Progenitor cell of endocrine pancreas (in vitro differentiated cells): ENCODE measurements at places on chromosomes 16 and 17. TPM values are rescaled to one million over a fixed set of nuclear protein-coding genes. Genes with fewer than 3 reads are reported as not detected.

DNA sequence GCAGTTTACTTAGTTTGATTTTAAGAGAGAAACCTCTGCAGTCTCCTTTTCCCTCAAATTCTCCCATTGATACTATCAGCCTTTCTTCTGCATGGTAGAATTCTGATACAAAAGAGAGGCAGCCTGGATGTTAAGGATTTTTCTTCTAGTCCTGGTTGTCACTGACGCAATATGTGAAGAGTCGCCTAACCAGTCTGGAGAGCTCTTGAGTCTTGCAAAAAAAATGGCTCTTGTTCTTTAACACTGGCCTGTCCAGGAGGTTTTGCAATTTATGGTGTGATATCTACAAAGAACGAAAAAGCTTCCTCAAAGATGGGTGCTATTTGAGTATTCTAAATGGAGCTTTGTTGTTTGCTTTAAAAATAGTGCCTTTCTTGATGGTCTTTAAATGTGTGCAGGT lies 28.9 kb downstream of the COX10 start:
- H3K27me3 ChIP-seq: no peaks in the 10 kb centered on the region
- peaks cover 17% of the 10 kb centered on the region for H3K4me1 ChIP-seq
- peaks cover 4% of the 10 kb centered on the region for H3K36me3 ChIP-seq
- no peak for DNase-seq
- no peak overlapping the region for H3K4me3 ChIP-seq

DNA sequence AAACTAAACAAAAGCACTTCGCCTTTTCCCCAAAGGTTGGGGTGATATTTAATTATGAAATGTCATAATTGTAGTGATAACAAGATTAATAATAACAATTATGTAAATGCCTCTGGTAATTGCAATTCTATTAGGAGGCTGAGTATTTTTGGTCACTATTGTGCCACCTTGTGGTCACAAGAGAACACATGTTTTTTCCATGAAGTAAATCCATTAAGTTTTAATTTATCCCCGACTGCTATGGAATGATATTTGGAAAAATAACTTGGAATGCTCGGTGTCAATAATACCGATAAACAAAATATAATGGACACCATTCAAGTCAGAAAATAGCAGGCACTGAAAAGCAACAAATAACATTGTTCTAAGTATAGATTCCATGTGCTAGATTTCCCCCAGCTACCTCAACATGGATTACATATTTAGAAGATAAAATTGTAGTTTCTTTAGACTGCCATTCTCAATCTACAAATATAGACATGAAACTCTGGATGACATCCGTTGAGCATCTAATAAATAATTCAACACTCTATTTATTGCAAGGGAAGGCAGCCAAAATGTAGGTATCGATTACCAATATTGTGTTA lies 25.0 kb upstream of the KCNJ2 start:
- H3K36me3 ChIP-seq: no peaks in the 10 kb centered on the region
- H3K27me3 ChIP-seq: no peaks in the 10 kb centered on the region
- H3K4me3 ChIP-seq: no peak overlapping the region
- no peak overlapping the region for H3K27ac ChIP-seq
- H3K4me1 ChIP-seq: peaks cover 4% of the 10 kb centered on the region

- no peaks in the 10 kb centered on the region for H3K36me3 ChIP-seq
- H3K27ac ChIP-seq: no peak overlapping the region
- no peak overlapping the region for H3K4me3 ChIP-seq
- peaks cover 6% of the 10 kb centered on the region for H3K27me3 ChIP-seq
- H3K4me1 ChIP-seq: no peaks in the 10 kb centered on the region
Observed at GRCh38 chr16:27406511-27407128, 4.6 kb downstream of the IL21R start.

GRCh38 chr17:57864273-57864672 lies 14.4 kb upstream of the MRPS23 start:
- DNase-seq: no peak
- H3K27ac ChIP-seq: no peak overlapping the region
- no peak overlapping the region for H3K4me3 ChIP-seq
- H3K4me1 ChIP-seq: peaks cover 7% of the 10 kb centered on the region

The GCGR gene
- total RNA-seq: 2.1 and 2.2 TPM in 2 replicates
